Posterior vena cava (tissue), 2 donors: ENCODE measurements at places on chromosomes 7 and 10. TPM values are rescaled to one million over a fixed set of nuclear protein-coding genes. Genes with fewer than 3 reads are reported as not detected.

DNA sequence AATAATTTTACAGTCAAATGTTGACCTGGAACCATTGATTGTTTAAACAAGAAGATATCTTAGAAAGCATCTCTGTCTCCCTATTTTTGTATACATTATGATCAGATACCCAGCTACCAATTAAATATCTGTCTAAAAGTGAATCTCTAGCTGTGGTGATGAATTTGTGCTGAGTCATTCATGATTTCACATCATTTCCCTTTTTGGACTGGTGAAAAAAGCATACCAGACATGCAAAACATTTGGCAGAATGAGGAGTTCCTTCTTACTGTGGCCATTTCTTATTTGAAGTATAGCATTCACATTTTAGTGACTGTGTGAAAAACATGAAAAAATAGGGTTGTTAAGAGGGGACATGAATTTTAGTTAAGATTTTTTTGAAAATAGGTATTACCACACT, 98.0 kb upstream of the GATA3 start:
- DNase-seq: no peak

DNA sequence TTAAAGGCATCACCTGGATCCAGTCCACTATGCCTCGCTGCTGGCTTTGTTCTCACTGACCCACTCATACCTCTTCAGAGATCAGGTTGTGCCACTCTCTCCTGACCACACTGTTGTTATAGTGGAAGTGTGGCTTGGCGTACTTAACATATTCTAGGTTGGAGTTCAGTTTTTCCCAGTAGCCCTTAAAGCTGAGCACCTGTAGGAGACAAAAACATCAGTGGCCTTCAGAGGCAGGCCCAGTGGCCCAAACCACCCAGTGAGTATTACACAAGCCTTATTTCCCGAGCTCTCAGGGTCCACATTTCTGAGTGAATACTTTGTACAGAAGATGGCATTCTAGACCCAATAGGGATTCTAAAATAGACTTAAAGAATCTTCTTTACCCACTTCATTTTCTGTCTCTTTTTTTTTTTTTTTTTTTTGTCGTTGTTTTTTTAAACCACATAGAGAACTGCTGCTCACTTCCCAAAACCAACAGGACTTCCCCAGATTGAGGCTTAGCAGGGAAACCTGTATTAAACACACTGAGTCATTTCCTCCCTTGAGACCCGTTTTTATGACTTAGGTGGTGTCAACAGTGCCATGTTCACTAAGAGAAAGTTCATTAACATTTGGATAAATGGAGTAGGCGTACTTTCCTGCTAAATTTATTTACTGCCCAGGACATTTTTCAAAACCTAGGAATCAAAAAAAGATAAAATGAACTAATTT, 85.8 kb downstream of the GSAP start:
- DNase-seq: no peak

GRCh38 chr7:16702441-16702840, 51.1 kb upstream of the TSPAN13 start:
- DNase-seq: no peak

DNA sequence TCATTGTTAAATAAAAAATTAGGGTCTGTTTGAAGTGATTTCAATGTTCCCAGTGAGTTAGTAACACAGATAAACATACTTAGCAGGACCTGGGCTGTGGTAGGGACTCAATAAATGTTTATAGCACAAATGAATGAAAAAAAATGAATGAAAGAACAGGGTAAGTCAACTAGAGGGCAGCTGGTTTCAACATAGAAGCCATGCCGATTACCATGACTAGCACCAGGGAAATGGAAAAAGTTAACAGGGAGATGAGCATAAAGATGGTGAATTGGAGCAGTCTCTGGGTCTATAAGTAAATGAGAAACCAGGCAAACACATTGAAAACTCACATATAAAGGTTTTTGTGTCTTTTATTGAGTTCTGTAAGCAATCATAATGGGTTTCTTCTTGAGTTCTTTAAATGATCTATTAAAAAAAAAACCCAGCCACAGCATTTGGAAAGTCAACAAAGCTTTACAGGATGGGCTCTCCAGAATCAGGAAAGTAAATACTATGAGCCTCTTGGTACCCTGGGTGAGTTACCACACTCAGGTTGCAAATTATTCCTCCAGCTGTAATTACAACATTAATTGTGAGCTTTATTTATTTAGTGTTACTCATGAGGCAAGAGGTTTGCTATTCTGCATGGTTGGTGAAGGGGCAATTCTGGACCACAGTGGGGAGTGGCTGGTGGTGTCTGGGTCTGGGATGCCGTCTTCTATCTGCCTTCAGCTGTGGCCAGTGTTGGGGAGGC, 46.1 kb upstream of the MTPN start:
- no peak for DNase-seq

DNA sequence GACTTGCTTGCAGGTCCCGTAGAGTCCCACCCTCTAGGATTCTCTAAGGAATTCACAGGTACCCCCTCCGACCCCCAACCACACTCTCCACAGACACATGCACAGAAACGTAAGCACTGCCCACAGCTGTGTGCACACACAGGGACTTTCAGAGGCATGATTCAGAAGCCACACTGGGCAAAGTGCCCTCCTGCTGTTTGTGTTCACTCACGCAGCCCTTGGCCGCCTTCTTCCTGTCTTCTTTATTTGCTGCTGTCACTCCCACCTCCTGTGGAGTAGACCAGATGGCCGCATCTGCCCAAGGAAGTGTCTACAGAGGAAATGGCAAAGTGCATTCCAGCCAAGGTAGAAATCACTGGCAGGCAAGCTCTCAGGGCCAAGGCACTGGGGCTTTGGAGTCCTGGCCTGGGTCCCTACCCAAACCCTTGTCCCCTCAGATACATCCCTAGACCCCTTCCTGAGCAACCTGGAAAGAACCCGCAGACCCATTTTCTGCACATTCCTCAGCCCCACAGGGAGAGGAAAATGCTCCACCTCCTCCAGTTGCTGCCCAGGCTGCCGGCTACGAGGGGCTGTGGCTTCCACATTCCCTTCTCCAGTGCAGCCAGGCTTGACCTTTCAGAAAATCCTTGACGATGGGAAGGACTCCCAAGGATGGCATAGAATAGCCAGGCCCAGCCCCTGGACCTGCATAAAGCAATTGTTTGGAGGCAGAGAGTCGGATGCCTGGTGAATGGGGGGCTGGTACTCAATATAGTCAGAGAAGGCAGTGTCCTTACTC, 21.6 kb upstream of the GIMAP8 start:
- DNase-seq: peak; percentile 84

GRCh38 chr7:41098402-41098801, 604.5 kb downstream of the INHBA start:
- DNase-seq: no peak

DNA sequence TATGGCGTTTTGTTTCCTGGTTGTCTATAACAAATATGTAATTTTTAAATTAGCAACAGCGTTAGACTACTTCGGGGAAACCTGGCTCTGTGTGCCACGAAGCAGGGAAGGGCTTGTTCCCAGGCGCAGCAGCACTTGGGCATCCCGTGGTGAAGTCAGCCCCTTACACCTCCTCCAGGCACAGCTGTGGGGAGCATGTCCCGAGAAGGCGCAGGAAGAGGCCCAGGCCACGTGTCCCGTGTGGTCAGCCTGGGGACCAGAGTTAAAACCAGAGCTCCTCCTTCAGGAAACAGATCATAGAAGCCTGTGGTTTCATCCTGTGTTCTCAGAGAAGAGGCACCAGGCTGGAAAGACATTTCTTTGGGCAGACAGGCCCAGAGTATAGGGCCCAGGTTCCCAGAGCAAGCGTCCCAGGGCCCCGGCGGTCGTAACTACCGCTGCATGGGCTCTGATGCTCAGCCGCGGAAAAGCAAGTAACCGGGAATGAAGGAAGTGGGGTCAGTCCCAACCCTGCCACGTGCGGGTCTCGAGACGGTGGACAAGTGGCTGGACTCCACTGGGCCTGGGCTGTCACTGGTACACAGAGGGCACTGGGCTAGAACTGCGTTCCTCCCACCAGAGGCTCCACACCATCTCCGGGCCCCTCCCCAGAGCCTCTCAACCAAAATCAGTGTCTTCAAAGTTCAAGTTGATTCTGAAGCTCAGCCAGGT, 7.1 kb downstream of the NUDT1 start:
- DNase-seq: peak; percentile 92

The FZD8 gene
- 16.1 TPM for total RNA-seq
